MM.1S (cell line): ENCODE measurements at places on chromosomes 1 and 21.

GRCh38 chr21:34364921-34365320 lies 1.1 kb downstream of the KCNE2 start:
- no peak for DNase-seq

DNA sequence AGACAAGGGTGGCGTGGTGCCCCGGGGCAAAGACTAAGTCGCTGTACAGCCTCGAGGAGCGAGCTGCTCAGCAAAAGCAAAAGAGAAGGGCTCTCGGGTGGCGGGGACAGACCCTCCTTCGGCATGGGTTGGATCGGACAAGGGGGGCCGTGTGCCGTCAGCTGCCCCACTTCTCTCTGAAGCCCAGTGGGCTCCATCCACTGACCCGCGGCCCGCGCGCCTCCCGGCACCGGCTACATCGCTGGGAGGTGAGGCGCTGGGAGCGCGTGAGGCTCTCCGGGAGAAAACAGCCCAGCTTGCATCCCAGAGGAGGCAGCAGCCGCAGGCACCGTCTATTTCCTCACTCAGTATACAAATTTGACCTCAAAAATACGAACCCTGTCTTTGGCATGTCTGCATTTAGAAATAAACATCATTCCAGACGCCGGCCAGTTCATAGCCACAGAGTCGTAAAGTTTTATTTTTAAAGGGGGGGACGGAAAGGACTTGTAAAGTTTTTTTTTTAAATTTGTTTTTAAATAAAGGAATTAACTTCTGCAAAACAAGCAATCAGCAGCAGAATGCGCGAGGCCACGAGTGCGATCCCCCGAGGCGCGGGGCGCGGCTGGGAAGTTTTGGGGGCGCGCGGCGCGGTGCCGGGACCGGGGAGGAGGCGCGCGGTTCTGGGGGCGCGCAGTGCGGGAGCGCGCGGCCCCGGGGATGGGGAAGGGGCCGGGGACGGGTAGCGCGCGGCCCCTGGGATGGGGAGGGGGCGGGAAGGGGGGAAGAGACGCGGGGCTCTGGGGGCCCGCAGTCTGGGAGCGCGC lies 689 bp upstream of the GPR137B start:
- DNase-seq: no peak

GRCh38 chr1:1173061-1173792 lies 453 bp upstream of the TTLL10 start:
- no peak for DNase-seq

- peak; percentile 30 for DNase-seq
Observed at GRCh38 chr1:119656410-119656955, 8.4 kb upstream of the ZNF697 start.

- DNase-seq: no peak
Observed at GRCh38 chr1:66403007-66403731, 130.8 kb upstream of the SGIP1 start.

- no peak for DNase-seq
Observed at GRCh38 chr1:168608796-168609715, 32.7 kb downstream of the XCL1 start.

GRCh38 chr1:44359234-44359935 lies 4.3 kb upstream of the ERI3 start:
- DNase-seq: no peak

DNA sequence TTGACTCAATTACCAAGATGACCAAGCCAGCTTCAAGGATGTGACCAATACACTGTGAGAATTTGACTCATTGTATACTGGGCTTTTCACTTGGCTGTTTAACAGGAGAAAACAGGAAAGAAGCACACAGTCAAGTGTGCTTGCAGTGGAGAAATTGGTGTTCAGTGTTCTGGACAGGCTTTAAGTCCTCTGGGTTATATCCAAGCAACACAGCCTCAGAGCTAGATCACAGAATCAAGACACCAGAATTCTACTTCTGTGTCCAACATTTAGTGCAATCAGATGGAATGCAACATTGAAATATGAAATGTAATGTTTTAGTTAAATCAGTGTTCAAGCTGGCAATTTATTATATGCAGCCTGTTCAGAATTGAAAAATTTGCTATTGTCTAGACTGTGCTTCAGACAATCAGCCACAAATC lies 694.4 kb downstream of the LTN1 start:
- no peak for DNase-seq

- no peak for DNase-seq
Observed at GRCh38 chr1:52769346-52770033, 43.2 kb downstream of the ZYG11B start.

DNA sequence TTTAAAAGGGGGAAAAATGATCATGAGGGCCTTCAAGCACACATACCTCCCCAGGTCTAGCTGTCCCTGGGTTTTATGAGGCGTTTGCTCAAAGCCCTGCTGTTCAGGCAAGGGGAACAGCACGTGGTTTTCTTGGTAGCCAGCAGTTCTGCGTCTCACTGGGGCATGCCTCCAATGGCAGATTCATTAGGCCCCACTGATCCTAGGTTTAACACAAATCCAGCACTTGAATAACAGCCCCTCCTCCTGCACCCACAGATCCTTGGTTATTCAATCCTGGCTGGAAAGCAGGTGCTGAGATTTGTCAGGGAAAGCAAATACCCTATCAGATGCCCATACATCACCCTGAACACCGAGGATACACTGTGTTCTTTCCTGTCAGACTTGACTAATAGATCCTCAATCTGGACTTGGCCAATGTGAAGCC lies 106.4 kb downstream of the ZC3H11B start:
- no peak for DNase-seq

DNA sequence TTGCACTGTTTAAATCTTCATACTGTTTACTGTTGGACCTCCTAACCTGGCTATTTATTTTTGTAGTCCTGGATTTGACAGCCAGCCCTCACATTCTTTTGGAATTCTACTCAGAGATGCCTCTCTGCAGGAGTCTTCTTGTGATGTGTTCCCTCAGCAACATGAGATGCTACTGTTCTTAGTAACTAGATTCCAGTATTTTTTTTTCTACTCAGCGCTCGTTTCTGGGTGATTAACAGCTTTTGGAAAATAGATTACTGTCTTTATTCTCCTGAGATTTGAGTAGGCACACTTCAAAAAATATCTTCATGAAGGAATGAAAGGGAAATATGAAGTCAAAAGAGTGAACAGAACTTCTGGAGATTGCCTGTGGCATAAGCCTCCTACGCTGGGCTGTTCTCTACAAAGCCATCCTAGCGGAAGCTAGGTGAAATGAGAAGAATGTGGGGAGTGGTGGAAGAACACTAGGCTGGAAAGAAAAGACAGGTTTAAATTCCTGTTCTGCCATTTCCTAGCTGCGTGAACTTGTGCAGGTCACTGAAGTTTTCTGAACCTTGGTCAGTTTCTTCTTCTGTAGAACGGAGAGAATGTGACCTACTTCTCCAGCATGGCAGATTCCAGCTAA lies 75.9 kb downstream of the LRRC8C start:
- DNase-seq: no peak

DNA sequence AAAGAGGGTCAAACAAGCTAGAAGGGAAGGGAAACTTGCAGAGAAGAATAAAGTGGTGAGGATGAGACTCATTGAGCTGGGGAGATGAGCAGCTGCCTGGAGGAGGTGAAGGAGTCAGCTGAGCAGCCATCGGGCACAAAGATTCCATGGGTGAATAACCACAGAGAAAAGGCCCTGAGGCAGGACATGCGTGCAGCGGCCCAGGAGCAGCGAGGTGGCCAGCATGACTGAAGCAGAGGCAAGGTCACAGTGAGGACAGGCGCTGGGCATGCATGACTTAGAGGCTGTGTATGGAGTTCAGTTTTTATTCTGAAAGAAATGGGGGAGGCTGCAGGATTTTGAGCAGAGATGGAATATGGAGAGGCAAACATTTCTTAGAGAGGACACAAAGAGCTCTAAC lies 24.9 kb downstream of the OLFML2B start:
- DNase-seq: no peak

DNA sequence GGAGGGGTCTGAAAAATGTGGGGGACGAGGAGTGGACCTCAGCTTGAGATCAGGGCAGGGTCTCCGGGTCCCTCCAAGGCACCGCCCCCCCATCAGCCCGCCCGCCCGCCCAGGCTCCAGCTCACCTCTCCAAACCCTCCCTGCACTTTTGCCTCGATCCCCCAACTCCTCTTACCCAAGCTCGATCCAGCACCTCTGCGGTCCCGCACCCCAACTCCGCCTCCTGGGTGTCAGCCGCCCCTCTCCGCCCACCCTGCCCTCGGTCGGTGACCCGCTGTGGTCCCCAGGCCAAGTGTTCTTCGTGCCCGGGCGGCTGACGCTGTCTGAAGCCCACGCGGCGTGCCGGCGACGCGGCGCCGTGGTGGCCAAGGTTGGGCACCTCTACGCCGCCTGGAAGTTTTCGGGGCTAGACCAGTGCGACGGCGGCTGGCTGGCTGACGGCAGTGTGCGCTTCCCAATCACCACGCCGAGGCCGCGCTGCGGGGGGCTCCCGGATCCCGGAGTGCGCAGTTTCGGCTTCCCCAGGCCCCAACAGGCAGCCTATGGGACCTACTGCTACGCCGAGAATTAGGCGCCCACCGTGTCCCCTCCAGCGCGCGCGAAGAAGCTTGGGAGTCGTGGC lies 5.7 kb downstream of the HAPLN2 start:
- no peak for DNase-seq

DNA sequence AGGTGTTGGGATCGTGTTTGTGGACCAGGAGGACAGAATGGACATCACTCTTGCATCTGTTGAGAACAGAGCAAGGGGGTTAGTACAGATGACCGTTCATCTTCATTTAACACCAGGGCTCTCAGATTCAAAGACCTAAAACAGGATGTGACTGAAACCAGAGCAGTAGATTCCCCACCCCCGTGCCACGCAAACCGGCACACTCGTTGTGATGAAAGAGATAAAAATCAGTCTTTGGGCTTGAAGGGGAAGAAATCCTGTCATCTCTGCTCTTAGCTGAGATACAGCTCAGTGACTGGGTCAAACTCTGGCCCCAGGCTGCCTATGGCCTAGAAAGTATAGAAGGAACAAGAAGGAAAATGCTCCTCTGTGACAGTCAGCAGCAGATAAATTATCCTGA lies 146.2 kb upstream of the KRTAP19-8 start:
- DNase-seq: no peak

- no peak for DNase-seq
Observed at GRCh38 chr1:27504588-27505419, 14.8 kb upstream of the WASF2 start.

DNA sequence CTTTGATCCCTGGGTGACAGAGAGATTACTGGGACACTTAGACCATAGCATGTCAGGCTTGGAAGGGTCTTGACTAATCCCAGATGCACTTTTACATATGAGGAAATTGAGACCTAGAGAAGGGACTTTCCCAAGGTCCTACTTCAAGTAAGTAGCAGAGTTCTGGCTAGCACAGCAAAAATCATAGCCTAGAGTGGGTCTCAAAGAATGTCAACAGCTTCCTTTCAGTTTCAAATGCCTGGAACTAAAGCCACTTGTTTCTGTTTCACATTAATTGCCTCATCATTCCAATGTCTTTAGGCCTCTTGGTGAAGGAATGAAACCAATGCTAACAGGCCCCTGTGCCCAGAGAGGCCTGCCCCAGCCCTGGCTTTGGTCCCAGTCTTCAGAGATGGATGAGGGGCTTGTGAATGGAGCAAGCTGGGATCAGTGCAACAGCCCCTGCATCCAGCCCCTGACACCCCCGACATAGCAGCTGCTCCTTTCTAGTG lies 26.6 kb downstream of the ATF3 start:
- DNase-seq: peak; percentile 94

DNA sequence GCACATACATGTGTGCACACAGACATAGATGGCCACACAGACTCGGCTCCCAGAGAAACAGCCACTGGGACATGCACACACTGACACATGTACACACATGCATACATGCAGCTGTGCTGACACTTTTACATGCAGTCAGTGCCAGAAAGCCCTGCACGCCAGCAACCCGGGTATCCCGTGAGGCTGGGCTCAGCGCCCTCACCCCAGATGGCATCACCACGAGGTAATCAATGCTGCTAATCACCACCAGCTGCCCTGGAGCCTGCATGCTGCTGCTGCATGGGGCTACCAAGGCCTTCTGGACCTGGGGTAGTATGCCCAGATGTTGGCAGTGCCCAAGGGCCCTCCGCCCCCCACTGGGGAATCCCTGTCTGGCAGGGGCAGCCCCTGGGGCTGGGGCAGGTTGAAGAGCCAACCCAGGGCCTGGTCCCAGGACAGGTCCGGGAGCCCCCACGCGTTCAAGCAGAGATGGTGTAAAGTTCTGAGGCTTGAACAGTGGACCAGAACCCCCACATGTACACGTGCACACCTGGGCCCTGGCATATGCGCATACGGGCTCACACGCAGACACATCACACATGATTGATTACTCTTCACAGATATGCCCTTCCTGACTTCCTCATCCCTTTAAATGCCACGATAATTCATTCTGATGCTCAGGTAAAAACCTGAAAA lies 2.7 kb upstream of the COL16A1 start:
- DNase-seq: no peak

DNA sequence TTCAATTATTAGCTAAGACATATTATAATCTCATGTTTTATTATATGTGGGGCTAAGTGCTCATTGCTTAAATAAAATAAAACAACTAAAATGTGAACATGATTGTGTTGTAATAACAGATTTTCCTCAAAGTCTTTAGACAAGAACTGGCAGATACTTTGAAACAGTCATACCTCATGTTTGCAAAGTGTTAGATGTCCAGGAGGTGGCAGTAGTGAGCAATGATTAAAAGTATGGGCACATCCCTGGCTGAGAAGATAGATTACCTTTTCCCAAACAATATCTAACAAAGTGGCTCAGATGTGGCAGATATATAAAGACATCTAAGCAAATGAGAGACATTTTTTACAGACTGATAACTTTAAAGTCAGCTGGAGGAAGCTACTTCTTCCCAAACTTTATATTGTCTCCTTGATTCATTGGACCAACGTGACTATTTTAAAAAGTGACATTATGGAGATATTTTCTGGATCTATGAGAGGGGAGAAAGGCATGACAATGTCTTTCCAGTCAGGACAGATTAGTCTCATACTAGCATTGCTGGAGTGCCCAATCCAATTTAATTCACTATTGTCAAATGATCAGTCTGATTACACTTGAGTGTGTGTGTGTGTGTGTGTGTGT lies 269.8 kb downstream of the S1PR1 start:
- peak; percentile 20 for DNase-seq

- peak; percentile 87 for DNase-seq
Observed at GRCh38 chr1:208258277-208258676, 14.1 kb upstream of the PLXNA2 start.

- no peak for DNase-seq
Observed at GRCh38 chr1:228968891-228969606, 233.8 kb downstream of the RHOU start.

DNA sequence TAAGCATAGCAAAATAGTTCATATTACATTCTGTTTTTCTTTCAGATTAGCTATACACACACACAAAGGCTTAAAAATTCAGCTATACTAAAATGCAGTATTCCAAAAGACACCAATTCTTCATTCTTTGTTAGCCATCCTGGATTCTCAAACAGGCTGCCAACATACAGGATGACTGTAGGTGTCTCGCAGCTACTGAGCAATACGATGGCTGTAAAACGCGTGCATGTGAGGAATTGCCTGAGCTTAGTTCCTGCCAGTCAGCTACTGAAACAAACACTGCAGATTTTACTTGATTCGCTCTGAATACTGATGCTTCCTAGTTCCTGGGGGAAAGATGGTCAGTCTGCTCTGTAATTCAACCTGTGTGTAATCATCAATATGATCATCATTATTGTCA lies 24.7 kb upstream of the HMGN1 start:
- no peak for DNase-seq

GRCh38 chr1:177228693-177229065 lies 57.9 kb downstream of the BRINP2 start:
- DNase-seq: no peak
